ENCODE measurements at places on chromosomes 1 and 21.

- no peak for DNase-seq
Observed at GRCh38 chr1:93704052-93704451, 22.4 kb upstream of the BCAR3 start.

- no peak for DNase-seq
Observed at GRCh38 chr1:23664837-23665795, 26.5 kb upstream of the RPL11 start.

GRCh38 chr1:51901151-51901550 is 22.6 kb upstream of the NRDC start:
- DNase-seq: no peak

DNA sequence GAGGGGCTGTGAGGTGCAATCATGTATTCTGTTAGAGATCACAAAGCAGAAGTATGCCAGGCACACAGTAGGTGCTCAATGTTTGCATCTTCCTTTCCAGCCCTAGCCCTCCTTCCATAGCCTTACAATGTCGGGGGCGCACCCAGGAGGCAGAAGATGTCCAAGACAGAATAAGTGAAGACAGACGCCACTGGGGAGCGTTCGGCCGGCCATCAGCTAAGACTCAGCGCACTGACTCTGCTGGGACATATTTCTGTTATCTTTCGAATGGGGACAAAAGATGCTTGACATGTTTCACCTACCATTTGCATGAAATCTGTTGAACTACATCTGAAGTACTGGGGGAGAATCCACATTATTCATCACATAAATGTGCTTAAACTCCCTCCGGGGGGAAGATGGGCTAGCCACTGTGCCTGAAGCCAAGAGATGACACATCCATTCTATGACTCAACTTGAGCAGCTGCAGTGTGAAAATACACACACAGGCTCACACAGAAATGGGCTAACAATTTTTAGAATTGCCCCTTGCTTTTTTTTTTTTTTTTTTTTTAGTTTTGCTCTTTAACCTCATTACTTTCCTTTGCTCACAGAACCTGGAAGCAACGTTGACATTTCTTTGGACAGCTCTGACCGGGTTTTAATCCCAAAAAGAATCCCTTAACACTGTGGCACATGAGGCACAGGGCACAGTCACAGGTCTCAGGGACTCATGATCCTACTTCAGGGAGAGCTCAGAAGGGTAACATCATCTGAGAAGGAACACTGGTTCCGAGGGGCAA is 7.9 kb downstream of the TIAM1 start:
- DNase-seq: no peak

DNA sequence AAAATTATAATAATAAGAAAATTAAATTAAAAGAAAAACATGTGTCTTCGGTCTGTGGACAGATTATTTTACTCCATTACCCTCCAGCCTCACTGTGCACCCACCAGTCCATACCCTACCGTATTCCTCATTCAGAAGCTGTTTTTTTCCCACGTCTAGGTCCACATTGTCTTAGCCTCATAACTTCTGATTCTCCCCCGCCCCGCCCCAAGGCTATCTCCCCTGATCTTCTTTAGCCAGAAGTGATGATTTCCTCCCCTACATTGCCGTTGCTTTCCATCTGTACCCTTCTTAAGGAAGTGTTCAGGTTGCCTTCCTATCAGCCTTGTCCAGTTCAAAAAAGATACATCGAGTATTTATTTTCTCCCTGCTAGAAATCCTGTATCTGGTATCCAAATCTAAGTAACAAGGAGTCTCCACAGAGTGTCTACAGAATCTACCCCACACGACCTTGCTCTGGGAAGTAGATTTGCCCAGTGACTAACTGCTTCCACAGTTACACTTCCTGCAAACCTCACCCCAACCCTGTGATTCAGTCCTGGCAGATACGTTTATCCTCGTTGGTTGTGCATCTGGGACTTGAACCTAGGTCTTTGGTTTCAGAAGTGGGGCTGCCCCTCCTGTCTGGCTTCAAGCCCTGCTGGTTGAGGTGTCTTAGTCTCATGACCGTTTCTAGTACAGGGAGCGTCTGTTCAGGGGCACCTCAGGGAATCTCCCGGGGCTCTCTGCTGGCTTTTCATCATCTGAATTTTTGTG is 470.2 kb downstream of the CAMTA1 start:
- DNase-seq: no peak

GRCh38 chr21:38499296-38499695 is 1.0 kb upstream of the ERG start:
- no peak for DNase-seq

DNA sequence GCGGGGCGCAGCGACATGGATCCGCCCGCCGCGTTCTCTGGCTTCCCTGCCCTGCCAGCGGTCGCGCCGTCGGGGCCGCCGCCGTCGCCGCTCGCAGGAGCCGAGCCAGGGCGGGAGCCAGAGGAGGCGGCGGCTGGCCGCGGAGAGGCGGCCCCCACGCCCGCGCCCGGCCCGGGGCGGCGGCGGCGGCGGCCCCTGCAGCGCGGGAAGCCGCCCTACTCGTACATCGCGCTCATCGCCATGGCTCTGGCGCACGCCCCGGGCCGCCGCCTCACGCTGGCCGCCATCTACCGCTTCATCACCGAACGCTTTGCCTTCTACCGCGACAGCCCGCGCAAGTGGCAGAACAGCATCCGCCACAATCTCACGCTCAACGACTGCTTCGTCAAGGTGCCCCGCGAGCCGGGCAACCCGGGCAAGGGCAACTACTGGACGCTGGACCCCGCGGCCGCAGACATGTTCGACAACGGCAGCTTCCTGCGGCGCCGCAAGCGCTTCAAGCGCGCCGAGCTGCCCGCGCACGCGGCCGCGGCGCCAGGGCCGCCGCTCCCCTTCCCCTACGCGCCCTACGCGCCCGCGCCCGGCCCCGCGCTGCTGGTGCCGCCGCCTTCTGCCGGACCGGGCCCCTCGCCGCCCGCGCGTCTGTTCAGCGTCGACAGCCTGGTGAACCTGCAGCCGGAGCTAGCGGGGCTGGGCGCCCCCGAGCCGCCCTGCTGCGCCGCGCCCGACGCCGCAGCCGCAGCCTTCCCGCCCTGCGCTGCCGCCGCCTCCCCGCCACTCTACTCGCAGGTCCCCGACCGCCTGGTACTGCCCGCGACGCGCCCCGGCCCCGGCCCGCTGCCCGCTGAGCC is 459 bp downstream of the FOXE3 start:
- no peak for DNase-seq

DNA sequence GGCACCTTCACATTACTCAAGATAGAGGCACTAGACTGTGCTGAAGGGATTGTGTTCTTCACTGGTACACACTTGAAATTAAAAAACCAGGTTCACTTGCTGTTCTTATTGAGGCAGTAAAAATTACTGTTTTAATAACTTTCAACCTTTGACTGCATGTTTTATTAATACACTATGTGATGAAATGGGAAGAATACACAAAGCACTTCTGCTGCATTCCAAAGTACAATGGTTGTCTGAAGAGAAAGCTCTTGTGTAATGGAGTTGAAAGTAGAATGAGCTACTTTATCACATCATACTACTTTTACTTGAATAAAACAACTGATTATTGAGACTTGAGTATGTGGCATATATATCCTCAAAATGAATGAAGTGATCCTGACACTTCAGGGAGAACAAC is 49.7 kb downstream of the LRRC8C start:
- DNase-seq: no peak

DNA sequence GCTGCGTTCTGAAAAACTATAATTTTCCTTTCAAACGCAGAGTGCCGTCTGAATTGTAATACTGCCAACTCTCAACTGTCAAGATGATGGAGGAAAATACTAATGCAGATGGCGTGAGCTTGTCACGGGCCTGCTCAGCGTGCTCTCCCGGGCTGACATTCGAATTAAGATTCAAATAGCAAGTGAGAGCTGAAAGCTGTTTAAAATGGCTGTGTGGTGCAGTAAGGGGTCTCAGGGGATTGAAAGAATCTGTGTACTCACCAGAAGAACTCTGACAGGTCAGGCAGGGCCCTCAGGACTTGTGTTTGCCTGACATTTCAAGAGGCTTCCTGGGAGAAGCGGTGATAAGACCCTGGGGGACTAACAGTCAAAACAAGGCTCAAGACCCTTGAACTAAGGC is 33.1 kb downstream of the ZMYND12 start:
- DNase-seq: no peak

DNA sequence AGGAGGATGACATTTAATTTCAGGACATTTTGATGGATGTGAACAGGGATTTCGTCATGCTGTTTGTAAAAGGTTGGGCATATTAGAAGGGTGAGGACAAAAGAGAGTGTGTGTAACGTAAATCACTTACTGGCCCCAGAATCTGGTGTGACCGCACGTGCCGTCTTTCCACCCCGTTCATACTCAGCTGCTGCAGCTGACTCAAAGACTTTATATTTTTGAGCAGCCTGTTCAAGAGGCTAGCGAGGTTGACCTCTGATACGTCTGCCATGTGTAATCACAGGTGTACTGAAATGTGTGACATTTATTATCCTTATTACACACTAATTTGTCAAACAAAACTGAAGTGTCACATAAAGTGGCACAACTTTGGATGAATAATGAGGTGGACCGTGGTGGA is 66.5 kb upstream of the ERRFI1 start:
- no peak for DNase-seq

DNA sequence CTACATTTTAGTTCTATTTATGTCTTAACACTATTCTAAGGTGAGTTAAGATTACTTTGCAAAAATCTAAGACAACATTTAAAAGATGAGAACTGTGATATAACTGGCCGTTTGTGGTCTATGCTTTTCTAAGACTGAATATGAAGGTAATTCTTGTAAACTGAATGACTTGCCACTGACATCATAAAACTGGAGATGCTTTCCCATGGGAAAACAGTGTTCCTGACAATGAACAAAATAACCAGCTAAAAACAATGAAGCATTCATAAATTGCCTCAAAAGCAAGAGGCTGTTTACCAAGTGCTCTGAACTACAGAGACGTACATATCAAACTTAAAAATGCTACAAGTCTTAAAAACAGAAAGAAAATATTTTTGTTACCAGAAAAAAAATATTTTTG is 54.7 kb downstream of the APP start:
- no peak for DNase-seq

DNA sequence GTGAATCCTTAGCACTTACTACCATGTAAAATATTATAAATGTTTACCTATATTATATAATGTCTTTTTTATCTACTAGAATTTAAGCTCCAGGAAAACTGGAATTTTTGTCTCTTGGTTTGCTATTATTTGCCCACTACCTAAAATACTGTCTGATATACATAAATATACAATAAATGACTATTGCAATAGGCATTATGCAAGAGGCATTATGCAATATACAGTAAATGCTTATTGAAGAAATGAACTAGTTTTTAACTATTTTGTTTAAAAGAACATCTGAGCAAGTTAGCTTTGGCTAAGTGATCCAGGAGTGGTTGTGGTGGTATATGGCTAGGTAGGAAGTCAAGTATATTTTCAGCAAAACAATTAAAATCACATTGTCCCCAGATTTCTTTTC is 640.2 kb upstream of the PKN2 start:
- no peak for DNase-seq

- no peak for DNase-seq
Observed at GRCh38 chr1:113073479-113073950, 517 bp downstream of the LRIG2 start.

GRCh38 chr1:47963568-47964358 is 33.4 kb downstream of the TRABD2B start:
- DNase-seq: no peak

GRCh38 chr1:171501305-171502024 is 16.1 kb downstream of the PRRC2C start:
- DNase-seq: no peak

GRCh38 chr1:108034396-108034795 is 69.4 kb upstream of the VAV3 start:
- DNase-seq: no peak

GRCh38 chr1:109783436-109783835 is 19.7 kb upstream of the EPS8L3 start:
- DNase-seq: no peak

DNA sequence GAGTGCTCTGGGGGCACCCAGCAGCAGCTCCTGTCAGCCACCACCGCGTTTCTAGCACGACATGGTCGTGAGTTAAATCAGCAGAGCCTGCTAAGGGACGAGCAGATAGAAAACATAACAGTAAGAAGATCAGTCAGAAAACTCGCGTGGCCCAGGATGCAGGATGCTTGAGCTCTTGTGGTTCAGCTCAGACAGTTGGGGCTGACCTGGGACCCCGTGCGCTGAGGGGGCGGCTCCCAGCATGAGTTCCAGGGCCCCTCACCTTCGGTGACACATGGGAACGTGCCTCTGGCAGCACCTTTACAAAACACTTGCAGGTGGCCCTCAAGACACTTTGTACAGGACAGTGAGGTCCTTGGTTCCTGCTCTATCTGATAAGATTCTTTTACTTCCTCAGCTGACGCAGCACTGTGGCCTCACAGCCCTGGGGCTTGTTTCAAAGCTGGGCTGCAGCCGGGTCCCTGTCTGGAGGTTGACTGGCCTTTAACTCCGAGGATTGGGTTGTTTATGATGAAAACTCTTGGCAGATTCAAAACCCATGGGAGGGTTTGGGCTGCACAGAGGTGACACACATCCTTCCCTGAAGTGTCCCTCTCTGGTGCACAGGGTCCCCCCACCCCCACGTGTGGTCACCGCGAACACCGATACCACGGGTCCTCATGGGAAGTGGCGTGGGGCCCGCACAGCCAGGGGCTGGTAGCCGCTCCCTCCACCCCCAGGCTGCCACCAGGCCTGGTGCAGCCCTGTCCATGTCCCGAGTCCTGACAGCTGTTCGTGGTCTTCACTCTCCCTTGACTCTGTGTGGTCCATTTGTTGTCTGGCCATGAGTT is 65.3 kb upstream of the COL6A1 start:
- DNase-seq: no peak

DNA sequence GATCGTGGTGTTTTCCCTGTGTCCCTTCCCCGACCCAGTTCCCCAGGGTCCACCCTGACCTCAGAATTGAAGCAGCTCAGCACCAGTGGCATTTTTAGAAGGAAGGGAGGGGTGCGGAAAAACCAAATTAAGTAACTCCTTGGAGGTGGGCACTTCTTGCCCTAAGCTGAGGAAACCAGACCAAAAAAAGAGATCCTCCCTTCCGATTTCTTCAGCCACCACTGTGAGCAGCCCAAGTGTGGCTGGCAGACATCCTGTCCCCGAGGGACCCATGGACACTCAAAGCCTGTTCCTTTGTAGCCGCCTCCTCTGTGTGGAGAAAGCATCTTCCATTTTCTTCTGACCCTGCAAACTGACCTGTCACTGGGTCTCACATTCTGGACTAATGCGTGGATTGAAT is 31.3 kb downstream of the KIRREL1 start:
- no peak for DNase-seq

DNA sequence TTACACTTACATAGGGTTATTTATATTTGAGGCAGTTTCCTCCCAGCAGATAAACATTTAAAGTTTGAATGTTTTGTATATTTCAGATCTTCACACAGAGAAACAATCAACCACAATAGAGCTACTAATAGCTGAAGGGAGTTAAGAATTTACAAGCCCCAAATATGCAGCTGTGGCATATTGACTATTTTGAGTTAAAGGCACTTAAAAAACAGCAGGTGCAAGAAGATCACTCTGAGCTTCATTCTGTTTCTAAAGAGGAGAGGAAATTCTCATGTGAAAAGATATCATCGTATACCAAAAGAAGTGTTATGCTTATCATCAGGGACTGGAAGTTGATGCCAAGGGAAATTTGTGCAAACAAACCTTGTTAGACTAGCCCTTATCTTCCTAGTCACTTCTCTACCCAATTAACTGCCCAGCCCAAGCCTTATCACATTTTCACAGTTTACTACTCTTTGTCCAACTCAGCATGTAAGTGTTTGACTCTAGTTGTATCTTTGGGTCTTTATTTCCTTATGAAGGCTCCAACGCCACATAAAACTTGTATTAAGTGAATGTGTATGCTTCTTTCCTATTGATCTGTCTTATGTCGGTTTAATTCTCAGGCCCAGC is 66.3 kb upstream of the COG2 start:
- DNase-seq: no peak

GRCh38 chr1:12161662-12162458 is 4.9 kb upstream of the TNFRSF1B start:
- peak; percentile 58 for DNase-seq
